ENCODE measurements at places on chromosomes 12 and 14. TPM values are rescaled to one million over a fixed set of nuclear protein-coding genes. Genes with fewer than 3 reads are reported as not detected.

The CACNA2D4 gene
- 12.9 TPM for total RNA-seq

The LUM gene
- not detected for total RNA-seq

The RND1 gene
- total RNA-seq = 1.2 TPM

The SMAGP gene
- 1.6 TPM for total RNA-seq

The RD3L gene
- not detected for total RNA-seq

The OAS1 gene
- total RNA-seq = 197 TPM

The AQP6 gene
- total RNA-seq = not detected

- no peak for DNase-seq
Observed at GRCh38 chr12:10366875-10367274, 23.0 kb downstream of the KLRK1 start.

DNA sequence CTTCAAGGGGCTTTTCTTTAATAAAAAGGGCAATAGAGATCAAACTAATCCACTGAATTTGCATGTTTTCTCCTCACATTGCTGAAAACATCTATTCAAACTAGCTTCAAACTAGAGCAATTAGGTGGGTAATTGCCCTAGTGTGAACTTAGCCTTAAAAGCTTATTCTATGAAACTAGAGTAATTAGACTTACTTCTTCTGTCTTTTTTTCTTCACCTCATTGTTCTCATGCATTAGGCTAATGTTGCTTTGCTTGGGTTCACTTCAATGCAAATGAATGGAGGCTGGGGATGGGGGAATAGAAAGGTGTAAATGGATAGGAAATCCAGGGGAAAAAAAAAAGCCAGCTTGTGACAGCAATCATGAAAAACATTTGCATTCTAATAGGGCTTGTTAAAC is 414.8 kb upstream of the LMO3 start:
- DNase-seq = no peak

GRCh38 chr12:57874166-57875108 is 27.9 kb upstream of the CTDSP2 start:
- no peak for DNase-seq

DNA sequence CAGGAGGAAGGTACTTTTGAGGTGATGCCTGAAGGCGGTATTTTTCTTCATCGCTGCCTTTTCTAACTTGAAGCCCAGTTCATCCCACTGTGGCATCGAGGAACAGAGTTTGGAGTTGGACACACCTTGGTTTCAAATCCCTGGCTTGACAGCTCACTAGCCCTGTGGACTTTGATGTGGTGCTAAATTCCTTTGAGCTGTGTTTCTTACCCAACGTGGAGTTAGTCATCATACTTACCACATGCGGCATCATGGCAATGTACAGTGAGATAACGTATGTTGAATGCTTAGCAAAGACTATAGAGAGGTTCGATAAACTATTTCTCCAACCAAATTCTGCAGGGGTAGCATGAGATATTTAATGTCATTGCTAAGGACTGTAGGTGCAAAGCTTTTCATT is 3.4 kb downstream of the PLEKHG3 start:
- no peak for DNase-seq

DNA sequence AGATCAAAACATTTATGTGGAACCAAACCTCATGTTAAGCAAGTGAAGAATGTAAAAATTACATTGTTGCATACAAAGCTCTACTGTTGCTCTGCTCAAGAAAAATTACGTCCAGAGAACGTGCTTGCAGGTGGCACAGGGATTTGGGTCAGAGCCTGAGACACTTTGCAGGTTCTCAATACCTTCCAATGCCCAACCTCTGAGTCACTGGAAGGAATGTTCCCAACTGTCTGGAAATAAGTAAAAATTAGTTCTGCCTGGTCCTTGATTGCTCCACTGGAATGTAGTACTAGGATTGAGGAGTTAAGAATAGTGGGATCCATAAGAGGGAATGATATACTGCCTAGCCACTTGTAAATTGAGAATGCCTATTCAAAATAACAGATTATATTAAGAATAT is 2.8 kb upstream of the IFNG start:
- DNase-seq = no peak

DNA sequence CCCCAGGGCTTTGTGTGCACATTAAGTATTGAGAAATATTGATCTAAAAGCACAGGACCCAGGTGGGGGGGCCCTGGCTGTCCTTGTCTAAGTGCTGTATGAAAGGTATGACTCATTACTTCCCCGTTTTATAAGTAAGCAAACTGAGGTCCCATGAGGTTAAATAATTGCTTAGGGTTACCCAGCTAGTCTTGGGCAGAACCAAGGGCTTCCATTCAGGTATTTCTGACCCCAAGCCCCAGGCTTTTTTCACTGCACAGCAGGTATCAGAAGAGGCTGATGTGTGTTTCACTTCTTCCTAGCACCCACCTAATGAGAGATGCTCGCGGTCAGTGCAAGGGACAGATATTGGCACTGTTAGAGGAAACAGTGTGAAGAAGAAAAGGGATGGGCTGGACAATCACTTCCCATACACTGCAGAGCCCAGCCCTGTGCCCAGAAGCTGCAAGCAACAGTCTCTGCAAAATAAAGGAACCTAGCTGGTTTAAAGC is 4.7 kb upstream of the TC2N start:
- peak; percentile 36 for DNase-seq

DNA sequence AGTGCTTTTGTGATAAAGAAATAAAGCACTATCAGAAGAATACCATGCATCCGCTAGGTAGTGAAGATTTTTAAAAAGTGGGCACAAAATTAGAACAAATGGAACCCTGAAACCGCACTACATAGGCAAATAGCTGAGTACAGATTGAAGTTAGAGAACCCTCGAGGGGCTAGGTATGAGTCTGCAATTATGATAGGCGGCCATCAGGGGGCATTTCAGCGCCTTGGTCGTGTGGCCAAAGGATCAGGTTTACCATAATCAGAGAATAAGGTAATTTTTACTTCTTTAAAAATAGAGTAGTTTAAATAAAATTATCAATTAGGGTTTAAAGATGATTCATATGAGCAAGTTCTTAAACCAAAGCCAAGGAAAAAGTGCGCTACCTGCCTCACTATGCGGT is 129.8 kb downstream of the TMX1 start:
- peak; percentile 12 for DNase-seq

DNA sequence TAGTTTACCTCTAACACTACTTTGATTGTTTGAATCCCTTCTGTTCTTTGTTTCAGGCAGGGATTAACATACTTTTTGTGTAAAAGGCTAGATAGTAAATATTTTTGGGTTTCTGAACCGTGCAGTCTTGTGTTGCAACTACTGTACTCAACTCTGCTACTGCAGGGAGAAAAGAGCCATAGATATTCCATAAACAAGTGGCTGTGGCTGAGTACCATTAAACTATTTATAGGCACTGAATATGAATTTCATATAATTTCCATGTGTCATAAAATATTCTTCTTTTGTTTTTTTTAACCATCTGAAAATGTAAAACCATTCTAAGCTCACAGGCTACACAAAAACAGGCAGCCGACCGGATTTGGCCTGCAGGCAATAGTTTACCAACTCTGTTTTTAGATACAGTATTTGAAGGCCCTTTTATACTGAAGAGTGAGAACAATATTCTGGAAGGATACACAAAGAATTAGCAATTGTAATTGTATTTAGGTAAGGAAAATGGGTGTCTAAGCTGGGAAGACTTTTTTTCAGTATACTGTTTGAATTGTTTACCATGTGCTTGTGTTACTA is 15.7 kb downstream of the NR1H4 start:
- DNase-seq = no peak

Measured in activated CD4-positive, alpha-beta T cell treated with anti-CD3 and anti-CD28 coated beads, Interleukin-2, amount 10 ng/mL, durations not matched to agents 7 days and 5 days (primary cell).